SIG-M5 (cell line): ENCODE measurements at places on chromosomes 5 and 9.

GRCh38 chr5:166401391-166401790 is 1890.1 kb upstream of the WWC1 start:
- no peak for DNase-seq

DNA sequence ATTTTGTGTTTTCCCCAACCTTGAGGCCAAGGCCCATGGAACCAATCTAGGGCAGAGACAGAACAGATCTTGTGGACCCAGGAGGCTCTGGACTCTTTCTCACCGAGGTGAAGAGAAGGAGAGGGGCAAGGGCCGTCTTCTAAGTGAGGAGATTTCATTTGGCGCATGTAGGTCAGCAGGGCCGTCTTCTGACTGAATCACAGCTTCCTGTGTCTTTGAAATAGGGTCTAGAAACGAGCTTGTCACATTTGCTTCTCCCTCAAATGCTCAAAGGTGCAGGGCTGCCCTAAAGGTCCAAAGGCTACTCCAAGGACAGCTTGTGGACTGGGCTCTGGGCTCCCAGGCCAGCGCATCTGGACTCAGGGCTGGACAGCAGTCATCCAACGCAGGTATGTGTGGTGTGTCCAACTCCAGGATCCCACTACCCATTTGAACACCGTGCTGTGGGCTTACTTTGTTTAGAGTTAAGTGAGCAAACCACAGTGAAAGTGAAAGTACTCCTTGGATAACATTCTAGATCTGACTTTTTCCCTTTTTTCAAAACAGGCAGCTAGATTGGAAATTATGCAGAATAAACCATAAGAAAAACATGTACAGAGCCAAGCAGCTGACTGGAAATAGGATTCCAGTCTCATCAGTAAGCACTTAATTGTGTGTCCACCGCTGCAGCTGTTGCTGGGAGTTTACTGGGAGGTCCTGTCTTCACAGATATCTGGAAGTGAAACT is 357.0 kb downstream of the GADD45G start:
- DNase-seq: no peak

DNA sequence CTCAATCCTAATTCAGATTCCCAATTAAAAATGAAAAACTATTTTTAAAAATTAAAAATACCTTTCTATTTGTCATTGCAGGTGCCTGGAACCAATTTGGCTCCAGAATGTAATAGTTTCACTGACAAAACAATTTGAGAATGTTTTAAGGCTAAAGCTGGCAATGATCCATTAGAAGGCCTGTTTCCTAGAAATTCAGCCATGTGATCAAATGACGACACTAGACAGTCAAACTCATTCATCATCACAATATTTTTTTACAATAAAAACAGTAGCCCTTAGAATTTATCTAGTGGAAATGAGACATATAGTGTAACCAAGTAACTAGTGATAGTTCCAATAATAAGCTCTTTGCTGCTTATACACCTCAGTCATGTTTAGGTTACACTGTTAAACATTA is 75.4 kb upstream of the MAP3K1 start:
- DNase-seq: no peak

- DNase-seq: no peak
Observed at GRCh38 chr5:123294544-123294943, 128.7 kb downstream of the CEP120 start.

DNA sequence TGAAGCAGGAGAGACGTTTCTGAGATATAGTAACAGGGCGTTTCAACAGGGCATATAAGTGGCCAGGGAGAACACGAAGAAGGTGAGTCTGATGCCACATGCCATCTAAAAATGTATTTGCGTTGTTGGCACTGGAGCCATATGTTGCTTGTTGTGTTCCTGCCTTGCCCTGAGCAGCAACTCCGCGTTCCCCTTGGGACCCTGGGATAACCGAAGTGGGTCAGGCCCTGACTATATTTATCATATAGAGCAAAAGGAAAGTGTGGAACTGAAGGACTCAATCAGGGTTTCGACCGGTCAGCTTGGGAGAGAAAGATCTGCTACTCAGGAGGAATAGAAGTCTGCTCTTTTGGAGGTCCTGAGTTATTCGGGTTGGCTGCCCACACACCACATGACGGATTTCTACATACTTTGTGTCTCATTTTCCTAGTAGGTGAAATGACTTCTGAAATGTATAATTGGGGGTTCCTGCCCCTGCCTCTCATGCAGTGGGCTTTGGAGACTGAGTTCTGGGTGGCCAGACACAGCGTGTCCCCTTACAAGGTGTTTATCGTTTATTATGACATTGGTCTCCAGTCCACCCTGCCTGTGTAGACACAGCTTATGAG is 3.0 kb downstream of the STC2 start:
- no peak for DNase-seq

GRCh38 chr5:176342766-176343458 is 18.7 kb downstream of the KIAA1191 start:
- DNase-seq: no peak

DNA sequence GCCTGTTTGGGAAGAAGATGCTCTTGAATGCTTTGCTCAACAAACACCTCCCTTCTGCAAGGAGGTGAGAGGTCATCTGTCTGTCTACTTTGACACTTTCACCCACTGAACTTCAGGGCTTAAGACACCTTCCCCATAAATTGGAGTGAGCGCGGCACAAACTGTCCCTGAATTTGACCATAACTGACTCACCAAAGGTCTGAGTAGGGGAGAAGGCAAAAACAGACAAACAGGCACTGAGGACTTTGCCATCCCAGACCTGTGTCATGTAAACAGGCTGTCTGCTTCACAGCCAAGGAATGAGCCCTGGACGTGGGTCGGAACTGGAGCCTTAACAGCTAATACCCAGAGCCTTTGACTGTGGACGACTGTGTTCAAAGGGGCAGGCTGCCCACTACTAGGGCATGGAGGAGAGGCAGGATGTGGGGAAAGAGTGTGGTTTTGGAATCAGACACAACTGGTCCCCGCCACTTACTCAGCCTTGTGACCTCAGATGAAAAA is 320.9 kb upstream of the KLF4 start:
- DNase-seq: no peak

GRCh38 chr9:93139365-93140182 is 5.5 kb upstream of the NINJ1 start:
- DNase-seq: no peak

GRCh38 chr5:30846171-30846570 is 347.3 kb upstream of the CDH6 start:
- DNase-seq: no peak
